ENCODE measurements at places on chromosomes 1 and 21.

GRCh38 chr1:178341261-178341956 is 155.4 kb downstream of the CLEC20A start:
- no peak for DNase-seq

DNA sequence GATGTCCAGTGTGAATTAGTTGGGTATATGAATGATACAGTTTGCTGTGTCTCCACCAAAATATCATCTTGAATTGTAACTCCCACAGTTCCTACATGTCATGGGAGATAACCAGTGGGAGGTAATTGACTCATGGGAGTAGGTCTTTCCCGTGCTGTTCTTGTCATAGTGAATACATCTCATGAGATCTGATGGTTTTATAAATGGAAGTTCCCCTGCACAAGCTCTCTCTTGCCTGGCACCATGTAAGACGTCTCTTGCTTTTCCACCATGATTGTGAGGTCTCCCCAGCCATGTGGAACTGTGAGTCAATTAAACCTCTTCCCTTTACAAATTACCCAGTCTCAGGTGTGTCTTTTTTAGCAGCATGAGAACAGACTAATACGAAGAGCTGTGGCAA is 223.0 kb downstream of the AJAP1 start:
- no peak for DNase-seq

- peak; percentile 67 for DNase-seq
Observed at GRCh38 chr1:67307251-67308060, at the start of gene IL12RB2. TSS of gene IL12RB2 (plus strand) at chr1:67307873. CDS start at chr1:67320369, 12,496 bp downstream.

GRCh38 chr1:212413902-212414327 is 771 bp downstream of the PACC1 start:
- DNase-seq, result peak; percentile 57

DNA sequence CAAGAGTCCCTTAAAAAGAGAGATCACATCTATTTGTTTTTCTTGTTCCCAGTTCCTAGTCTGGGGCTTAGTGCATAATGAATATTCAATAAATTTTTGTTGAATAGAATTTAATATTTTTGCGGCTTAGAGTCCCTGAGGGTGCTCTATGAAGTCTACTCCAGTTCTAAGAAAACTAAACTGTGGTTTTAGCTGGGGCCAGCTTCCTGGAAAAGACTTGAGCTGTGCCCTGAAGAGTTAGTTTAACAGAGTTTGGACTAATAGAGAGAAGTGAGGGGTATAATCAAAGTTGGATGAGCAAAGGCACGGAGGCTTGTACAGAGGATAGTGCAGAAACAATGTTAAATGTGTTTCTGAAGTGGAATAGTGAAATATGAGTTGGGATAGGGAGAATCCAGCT is 168.9 kb downstream of the FASLG start:
- DNase-seq, result no peak

DNA sequence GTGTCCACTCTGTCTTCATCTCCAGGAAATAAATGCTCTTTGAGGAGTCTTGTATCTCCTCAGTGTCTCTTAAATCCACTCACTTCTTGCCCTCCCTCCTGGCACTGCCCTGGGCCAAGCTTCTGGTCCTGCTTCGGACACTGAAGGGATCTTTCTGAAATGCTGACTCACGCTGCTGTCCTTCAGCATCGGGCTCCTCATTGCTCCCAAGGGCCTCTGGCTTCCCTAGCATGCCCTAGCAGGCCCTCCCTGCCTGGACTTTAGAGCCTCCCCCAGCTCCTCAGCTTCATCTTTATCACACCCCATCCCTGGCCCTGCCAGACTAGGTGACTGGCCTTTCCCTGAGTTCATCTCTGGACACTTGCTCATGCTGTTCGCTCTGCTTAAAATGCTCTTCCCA is 96.6 kb downstream of the FOXD2 start:
- no peak for DNase-seq

DNA sequence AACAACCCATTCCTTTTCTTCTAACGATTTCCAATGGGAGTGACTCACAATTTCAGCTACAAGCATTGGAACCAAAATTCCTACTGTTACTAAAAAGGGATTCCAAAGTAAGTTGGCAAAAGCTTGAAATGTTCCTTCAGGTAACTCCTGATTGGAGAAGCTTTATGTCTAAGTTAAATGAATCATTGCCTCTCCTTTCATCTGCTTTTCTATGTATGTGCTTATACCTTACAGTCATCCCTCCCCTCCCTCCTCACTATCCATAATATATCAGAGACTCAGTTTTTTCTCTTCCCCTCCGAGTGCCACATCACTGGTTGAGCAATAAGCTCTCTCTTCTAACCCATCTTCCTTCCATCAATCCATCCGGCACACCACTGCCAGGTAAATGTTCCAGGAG is 86.8 kb downstream of the TIAM1 start:
- DNase-seq, result no peak

Data from GM13976 (cell line).